ENCODE measurements at places on chromosomes 6 and 20.
A peak's percentile ranks its signal among the peaks of the same experiment; 100 is the strongest.

- peak; percentile 47 for DNase-seq
Measured at GRCh38 chr6:134678436-134678889, 271.4 kb downstream of the ALDH8A1 start.

- DNase-seq: no peak
Measured at GRCh38 chr6:133818320-133818719, 70.6 kb upstream of the TCF21 start.

- DNase-seq: no peak
Measured at GRCh38 chr20:19284400-19285178, 72.1 kb downstream of the SLC24A3 start.

GRCh38 chr6:25944688-25945574, 14.4 kb upstream of the SLC17A2 start:
- DNase-seq: no peak

- DNase-seq: no peak
Measured at GRCh38 chr6:15627821-15628220, 35.0 kb downstream of the DTNBP1 start.

DNA sequence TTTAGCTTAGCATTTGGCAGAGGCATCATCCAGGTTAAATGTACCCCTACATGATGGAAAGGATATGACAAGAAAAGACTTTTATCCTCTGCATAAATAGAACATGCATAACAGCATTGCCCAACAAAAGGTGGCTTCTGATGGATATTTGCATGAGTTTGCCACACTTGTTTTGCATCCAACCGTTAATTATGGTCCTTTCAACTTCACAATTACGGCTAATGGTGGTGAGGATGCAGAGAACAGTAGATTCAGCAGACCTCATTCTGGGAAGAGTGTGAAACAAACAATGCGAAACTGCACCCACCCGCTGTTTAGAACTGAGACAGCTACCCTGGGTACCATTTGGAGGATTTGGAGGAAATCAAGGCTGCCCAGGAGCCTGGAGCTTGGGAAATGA, 690.9 kb upstream of the CHD6 start:
- DNase-seq: peak; percentile 99

GRCh38 chr6:13368731-13369115, 40.4 kb upstream of the TBC1D7 start:
- DNase-seq: no peak

DNA sequence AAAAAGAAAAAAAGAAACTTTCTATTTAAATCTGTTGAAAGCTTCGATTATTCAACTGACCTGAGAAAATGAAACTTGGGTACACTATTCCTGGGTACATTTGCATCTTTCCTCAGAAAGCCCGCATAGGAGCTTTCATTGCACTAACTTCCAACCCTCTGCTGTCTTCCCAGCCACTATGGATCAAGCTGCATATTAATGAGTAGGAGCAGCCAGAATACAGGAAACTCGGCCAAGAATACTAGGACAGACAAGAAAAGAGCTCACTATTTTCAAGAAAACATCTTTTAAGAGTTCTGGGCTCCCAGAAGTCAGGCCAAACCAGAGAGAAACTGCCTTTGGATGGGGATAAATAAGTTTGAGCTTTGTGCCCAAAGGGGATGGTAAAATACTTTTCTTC, 135.0 kb upstream of the CCDC28A start:
- no peak for DNase-seq

- no peak for DNase-seq
Measured at GRCh38 chr6:75935473-75935793, 137.0 kb downstream of the IMPG1 start.

DNA sequence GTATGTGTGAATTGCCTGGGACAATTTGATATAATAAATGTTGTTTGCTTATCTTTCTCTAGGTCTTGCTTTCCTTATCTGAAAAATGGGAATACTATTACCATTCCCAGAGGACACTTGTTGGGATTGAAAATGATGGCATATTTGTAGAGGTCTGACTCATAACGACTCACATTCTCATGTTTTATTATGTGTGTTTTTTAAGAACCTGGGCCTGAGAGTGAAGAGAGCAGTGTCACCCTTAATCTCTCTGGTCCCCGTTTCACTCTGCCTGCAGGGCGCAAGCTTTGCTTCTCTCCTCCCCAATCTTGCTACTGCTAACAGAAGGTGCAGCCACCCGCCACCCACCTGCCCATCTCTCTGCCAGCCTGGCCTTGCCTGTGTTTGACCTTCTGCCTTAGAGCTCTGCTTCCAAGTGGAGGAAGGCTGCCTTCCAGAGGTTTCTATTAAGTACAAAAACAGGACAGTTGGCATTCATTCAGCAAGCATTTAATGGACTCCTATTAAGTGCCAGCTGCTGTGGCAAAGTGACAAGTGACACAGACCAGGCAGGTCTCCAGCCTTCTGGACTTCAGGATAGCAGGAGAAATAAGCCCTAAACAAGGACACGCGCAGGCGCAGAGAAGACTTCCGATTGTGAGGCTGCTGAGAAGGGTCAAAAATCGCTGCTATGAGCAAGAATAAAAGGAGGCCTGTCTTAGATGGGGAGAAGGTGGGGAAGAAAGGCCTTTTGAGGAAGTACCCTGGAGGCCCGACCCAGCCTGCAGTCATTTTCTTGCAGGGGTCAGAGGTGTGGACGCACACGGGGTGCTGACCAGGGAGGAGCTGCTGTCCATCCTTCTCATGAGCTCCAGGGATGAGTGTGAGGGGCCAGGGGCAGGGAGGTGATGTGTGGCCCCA, 112.5 kb downstream of the JPH2 start:
- DNase-seq: no peak

GRCh38 chr20:49983848-49984408, 1.1 kb downstream of the SNAI1 start:
- no peak for DNase-seq

DNA sequence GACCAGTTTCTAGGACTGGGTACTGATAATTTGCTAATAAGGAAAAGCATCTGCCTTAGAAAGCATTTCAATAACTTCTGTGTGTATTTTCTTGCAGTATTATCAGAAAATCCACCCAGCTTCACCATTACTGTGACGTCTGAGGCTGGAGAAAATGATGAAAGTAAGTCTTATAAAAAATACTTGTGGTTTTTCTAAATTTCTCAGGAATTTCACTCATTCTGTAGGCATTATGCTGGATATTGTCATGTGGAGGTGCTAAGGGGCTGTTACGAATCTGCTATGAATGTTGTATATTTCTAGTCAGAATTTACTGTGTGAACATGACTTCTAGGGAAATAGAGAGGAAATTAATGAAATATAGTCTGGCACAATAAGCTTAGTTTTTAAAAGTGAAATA, 8.9 kb downstream of the RWDD1 start:
- no peak for DNase-seq

DNA sequence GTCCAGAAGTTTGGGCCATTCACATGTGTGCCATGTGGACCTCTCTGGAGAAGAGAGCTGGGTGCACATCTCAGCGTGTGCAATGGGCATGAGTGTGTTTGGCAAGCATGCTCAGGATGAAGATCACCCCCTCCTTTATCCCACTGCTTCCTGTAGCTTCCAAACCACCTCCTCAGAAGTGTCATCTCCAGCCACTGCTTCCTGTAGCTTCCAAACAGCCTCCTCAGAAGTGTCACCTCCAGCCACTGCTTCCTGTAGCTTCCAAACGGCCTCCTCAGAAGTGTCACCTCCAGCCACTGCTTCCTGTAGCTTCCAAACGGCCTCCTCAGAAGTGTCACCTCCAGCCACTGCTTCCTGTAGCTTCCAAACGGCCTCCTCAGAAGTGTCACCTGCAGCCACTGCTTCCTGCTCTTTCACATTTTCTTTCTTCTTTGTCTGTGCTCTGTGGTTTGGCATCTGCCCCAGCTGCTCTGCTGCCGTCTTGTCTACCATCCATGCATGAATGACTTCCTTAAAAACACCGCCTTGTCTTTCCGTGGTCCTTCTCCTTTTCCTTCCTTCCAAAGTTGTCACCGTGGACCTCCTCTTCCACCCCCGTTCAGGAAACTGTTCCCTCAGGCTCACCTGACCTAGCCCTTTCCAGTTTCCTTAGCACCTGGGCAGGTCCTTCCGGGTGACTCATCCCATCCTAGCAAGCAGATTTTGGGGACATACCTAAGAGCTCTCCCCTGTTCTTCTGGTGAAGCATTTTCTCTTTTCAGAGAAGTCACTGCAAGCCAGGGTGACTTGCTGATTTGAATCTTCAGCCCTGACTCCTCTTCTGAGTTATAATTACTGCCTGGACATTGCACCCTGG, 43.5 kb upstream of the TIAM2 start:
- DNase-seq: no peak

- no peak for DNase-seq
Measured at GRCh38 chr6:164290101-164290500, 875.6 kb downstream of the QKI start.

- DNase-seq: no peak
Measured at GRCh38 chr6:140821196-140821595, 1311.5 kb upstream of the GJE1 start.

- no peak for DNase-seq
Measured at GRCh38 chr20:45946149-45946970, 11.9 kb downstream of the PCIF1 start.

DNA sequence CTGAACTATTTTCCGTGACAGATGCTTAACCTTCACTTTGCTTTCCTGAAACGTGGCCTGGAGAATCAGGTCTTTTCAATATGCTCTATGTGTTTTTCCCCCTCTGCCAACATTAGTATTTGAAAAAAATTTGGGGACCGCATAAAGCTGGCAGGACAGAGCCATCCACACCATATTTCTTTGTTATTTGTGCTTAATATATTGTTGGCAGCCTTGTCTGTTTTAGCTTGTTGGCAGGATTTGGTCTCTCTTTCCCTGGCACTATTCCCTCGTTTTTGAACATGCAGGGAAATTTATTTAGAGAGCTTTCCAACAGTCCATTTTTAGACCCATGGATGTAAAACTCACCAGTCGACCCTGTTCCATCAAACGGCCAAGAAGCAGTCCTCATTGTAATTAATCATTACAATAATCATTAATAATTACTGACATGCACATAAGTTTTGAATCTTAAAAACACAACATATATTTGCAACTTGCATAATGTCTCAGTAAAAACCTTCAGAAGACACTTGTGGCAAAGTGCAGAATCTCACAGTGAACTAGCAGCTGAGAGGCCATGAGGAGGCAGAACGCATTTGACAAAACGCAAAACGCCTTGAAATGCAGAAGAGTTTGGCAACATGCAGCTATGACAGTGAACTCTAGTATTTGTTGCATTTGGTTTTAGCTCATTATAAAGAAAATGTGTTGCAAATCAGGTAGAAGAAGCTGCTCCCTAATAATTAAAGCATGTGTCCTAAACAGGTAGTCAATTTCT, 514.2 kb downstream of the C6orf118 start:
- DNase-seq: no peak

GRCh38 chr20:16552015-16552414, 21.2 kb downstream of the KIF16B start:
- no peak for DNase-seq

DNA sequence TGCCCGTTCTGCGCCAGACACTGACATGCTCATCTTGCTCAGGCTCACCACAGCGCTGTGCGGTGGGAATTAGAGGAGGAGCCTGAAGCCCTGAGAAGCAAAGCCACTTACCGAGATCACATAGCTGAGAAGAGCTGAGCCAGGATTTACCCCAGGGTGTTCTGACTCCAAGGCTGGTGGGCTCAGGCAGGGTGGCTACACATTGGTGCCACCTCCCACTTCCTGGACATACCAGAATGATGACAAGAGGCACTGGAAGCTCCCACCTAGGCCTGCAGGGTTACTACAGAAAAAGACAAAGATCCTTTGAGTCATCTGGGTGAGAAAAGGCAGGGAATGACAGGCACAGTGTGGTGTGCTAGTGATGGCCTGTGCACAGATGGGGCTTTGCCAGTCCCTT, 24.4 kb upstream of the FKBP1A start:
- no peak for DNase-seq

DNA sequence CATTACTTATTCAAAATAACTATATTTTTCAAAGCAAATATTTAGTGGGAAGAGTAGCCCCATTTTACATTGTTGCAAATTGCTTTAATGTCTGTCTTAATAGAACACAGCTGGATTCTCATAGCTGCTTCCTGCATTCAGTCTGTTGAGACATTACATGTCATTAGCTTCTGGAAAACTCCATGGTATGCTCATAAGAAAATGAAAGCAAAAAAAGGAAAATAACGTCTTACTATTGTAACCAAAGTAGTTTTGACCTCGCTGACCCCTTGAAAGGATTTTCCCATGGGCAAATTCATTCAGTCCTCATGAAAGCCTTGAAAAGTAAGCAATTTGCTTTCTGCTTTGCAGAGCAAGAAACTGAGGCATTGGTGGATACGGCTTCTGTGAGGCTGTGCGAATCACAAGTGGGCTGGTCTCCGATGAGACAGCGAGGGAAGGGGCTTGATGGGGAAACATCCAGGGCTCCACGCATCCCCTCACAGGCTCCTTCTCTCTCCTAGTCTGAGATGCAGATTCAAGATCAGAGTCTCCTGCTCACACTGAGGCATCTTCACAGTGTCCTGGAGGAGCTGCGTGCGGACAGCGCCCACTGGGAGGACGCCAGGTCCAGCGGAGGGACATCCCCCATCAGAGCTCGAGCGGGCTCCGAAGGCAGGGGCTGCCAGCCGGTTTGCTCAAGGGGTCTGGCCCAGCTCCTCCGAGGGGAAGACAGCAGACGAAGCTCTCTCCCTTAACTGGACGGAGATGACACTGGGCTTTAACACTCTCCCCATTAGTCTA, 3.3 kb downstream of the C20orf202 start:
- no peak for DNase-seq

- DNase-seq: no peak
Measured at GRCh38 chr6:25138233-25138933, 140.8 kb upstream of the CARMIL1 start.

GRCh38 chr20:10132387-10132786, 86.2 kb upstream of the SNAP25 start:
- no peak for DNase-seq

GRCh38 chr6:6469074-6469473, 119.4 kb upstream of the LY86 start:
- DNase-seq: no peak

DNA sequence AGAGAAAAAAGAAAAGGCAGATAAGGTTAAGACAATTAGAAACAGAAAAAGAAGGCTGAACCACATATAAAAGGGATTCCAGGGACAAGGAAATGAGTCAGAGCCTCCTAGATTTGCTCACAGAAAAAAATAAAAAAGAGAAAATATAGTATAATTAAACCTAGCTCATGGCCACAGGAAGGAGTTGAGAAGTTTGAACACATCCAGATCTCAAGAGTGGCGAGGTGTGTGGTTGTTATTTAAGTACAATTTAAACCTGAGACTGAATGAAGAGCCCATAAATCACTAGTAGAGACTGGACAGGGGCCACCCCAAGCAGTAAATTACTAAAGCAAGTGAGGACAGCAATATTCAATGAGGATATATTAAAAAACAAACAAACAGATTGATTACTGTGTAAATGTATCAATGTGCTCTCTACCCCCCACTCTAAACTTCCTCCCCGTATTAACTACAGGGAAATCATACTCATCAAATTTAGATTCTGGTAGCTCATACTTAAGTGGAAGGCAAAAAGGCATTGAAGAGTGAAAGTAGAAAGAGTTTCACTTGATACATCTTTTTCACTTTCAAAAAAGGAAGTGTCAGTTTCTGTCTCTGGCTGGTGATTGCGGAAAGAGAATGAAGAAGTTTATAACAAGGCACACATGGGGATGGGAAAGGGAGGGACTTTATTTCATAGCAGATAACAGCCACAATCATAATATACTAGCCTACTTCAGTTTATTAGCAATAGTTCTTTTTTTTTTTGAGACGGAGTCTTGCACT, 49.3 kb upstream of the SCAF8 start:
- no peak for DNase-seq
